ENCODE measurements at places on chromosomes 7 and 10. TPM values are rescaled to one million over a fixed set of nuclear protein-coding genes. Genes with fewer than 3 reads are reported as not detected.

The FASTK gene
- 57.7 TPM for total RNA-seq

The CPED1 gene
- 47.9 TPM for total RNA-seq

The GPNMB gene
- 202 TPM for total RNA-seq

The TDRD1 gene
- total RNA-seq: 3.3 TPM

The C7orf57 gene
- not detected for total RNA-seq

The AGAP9 gene
- 6.5 TPM for total RNA-seq

The DDX50 gene
- 40.4 TPM for total RNA-seq

The ZNF37A gene
- total RNA-seq: 11.7 TPM

The WEE2 gene
- total RNA-seq: not detected

The CPEB3 gene
- 0.59 TPM for total RNA-seq

The UPF2 gene
- total RNA-seq: 11.4 TPM

The FAM221A gene
- 0.78 TPM for total RNA-seq

The CPA2 gene
- total RNA-seq: not detected

The ZNF804B gene
- total RNA-seq: not detected

The GDF2 gene
- total RNA-seq: not detected

The H2BK1 gene
- total RNA-seq: not detected

The CRYGN gene
- under 0.01 TPM for total RNA-seq

The ATOH7 gene
- under 0.01 TPM for total RNA-seq

The AOC1 gene
- total RNA-seq: not detected

The GPR146 gene
- 0.78 TPM for total RNA-seq

The NUTM2B gene
- 0.73 TPM for total RNA-seq

The TLX1 gene
- not detected for total RNA-seq

The CYP3A4 gene
- not detected for total RNA-seq

The TMEM213 gene
- not detected for total RNA-seq

The MICU1 gene
- 57.5 TPM for total RNA-seq

The ZNF488 gene
- under 0.01 TPM for total RNA-seq

The VAX1 gene
- total RNA-seq: not detected

The DNMBP gene
- total RNA-seq: 38.3 TPM

The HTR7 gene
- total RNA-seq: 0.37 TPM

The UNCX gene
- not detected for total RNA-seq
